Fibroblast of upper back skin (primary cell): ENCODE measurements at places on chromosomes 4 and X.

- no peak for DNase-seq
These were observed 154.8 kb upstream of the SLIT2 start for GRCh38 chr4:20096911-20097310.

GRCh38 chrX:23898412-23898959 lies 9.3 kb downstream of the APOO start:
- DNase-seq: peak; percentile 14

DNA sequence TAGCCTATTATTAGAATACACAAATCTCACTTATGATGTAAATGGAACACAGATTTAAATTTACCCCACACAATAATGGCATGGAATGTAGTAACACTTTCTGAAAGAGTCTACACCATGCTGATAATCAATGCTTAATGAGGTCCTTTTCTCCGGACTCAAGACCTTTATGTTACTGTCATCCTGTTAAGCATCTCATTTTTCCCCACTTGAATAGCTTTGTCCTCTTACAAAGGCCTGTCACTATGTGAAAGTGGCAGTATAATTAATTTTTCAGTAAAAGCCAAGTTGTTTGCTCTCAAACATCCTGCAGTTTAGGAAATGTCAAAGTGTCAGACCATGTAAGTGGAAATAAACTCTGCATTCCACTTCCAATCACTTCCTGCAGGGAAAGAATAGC lies 96.4 kb downstream of the GPC3 start:
- DNase-seq: no peak

DNA sequence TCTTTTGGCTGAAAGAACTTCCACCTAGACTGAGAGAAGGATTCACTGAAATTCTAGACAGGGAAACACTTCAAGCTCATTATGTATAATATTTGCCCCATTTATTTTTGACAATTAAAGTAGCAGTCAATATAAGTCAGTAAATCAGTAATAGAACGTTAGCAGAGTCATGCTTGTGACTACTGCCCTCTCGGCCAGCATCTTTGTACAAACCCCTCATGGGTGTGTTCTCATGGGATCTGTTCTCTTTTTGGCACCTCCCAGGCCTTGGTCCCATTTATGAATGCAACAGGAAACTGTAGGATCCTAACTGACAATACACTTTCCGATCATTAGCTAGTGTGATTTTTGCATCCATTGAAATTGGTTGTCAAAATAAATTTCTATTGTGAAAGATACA lies 2.9 kb downstream of the MSL3 start:
- no peak for DNase-seq

GRCh38 chr4:168923526-168924194 lies 86.4 kb downstream of the CBR4 start:
- peak; percentile 75 for DNase-seq
